Hematopoietic multipotent progenitor cell (in vitro differentiated cells): ENCODE measurements at places on chromosomes 5 and 9. TPM values are rescaled to one million over a fixed set of nuclear protein-coding genes. Genes with fewer than 3 reads are reported as not detected.

Gene FAM163B
- under 0.01 TPM for total RNA-seq

Gene PCDHB4
- under 0.01 TPM for total RNA-seq

Gene FOXD1
- not detected for total RNA-seq

DNA sequence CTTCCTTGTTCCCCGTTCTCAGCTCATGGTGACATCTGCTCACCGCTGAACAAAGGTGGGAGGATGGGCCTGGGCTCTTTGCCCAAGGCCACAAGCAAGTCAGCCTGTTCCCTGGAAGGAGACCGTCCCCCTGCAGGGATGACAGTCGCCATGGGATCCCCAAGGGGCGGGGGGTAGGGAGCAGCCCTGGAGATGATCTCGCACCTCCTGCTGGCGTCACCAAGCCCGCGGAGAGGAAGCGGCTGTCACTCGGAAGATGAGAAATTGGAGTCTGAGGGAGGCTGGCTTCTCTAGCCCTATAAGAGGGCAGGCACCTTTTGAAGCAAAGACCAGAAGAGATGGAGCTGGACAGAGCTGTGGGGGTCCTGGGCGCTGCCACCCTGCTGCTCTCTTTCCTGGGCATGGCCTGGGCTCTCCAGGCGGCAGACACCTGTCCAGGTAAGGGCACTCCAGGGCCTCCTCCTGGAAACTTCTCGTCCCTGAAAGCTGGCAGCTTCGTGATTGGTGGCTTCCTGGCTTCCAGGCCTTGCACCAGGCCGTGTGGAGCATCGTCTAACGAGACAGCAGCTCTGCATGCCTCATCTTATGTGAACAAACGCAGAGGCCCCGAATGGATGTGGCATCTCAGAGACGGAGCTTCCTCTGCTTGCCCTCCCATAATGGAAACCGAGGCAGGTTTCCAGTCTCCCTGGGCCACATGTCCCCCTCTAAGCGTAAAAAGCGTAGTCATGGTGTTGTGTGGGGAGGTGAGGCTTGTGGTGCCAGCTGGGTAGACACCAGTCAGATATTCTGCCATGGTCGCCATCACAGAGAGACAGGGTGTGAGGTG lies at the start of gene FCN2:
TSS of gene FCN2 (plus strand) at position 327 of the 829 bp plus-strand sequence. CDS start at position 339, 12 bp downstream.
- no peak for DNase-seq

- DNase-seq, result no peak
Measured at GRCh38 chr5:151023047-151023615, 2.7 kb downstream of the GPX3 start.
